Cortex of kidney (tissue), 1 donor: ENCODE measurements at places on chromosomes 3 and 15.

- no peak for DNase-seq
Measured at GRCh38 chr15:94856267-94856854, 625.0 kb downstream of the MCTP2 start.

GRCh38 chr3:190204200-190204599 is 83.5 kb upstream of the P3H2 start:
- DNase-seq = no peak

GRCh38 chr15:95226835-95227234 is 995.5 kb downstream of the MCTP2 start:
- no peak for DNase-seq

DNA sequence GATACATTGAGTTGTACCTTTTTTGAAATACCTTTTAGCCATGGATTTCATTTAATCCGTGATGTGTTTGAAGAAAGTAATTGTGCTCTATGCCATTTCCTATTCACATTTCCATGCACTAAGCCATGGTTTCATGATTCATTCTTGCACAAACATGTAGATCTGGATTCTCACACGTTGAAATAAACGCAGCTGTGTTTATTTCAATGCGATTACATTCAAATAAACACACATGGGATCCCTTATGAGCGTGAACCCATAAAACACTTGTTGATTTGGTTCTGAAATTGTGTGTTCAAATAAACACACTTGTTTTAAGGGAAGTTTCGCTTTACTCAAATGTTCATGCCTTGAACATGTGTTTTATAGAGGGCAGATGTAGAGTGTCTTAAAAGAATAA is 39.2 kb downstream of the BBX start:
- no peak for DNase-seq

DNA sequence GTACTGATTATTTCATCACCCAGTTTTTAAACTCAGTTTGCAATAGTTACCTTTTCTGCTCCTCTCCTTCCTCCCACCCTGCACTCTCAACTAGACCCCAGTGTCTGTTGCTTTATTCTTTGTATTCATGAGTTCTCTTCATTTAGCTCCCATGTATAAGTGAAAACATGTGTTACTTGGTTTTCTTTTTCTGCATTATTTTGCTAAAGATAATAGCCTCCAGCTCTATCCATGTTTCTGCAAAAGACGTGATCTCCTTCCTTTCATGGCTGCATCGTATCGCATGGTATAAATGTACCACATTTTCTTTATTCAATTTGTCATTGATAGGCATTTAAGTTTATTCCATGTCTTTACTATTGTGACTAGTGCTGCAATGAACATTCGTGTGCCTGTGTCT is 79.0 kb downstream of the NAALADL2 start:
- no peak for DNase-seq
